ENCODE measurements at places on chromosomes 11 and 22.

DNA sequence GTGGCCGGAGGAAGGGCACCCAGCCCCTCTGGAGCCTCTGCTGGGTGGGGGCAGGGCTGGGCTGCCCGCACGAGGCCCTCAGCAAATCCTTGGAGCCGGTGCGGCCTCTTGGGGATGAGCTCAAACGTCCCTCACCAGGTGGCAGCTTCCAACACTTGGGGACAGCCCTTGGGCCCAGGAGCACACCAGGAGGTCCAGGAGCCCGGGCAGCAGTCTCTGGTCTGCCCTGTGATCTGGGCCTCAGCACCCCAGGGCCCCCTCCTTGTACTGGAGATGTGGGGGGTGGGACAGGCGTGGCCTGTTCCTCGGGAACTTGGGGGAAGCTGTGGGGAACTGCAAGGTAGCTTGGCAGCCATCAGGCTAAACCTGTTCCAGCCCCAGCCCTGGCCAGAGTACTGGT, 40.0 kb downstream of the MOB2 start:
- DNase-seq, result no peak

GRCh38 chr11:61945191-61945590, 5.0 kb upstream of the BEST1 start:
- DNase-seq, result no peak

DNA sequence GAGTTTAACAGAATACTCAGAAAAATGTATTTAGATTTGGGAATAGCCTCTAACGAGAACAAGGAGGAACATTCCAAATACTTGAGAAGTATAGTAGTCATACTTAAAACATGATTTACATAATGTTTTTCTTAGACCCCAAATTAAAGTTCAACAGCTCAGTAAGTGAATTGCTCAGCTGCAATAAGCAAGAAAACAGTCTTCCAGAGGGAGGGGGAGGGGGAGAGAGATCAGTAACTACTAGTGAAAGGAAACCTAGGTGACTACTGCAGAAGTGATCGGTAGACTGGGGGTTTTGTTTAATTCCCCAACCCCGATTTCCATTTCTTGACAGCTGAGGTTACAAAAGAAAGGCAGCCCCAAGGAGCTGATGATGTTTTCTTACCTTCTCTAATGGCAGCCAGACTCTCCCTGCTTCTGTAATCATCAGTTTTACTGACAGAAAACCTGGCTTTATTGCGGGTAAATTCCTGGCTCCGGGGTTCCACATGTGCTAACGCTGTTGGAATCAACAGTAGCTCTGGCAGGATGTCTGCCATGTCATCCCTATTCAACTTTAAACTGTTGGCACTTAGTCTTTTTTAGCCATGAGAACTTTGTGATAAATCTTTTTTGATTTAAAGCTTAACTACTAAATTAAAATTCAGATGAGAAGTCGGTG, 82.4 kb upstream of the BIRC3 start:
- DNase-seq, result no peak

GRCh38 chr11:87120937-87121336, 83.2 kb downstream of the TMEM135 start:
- no peak for DNase-seq

DNA sequence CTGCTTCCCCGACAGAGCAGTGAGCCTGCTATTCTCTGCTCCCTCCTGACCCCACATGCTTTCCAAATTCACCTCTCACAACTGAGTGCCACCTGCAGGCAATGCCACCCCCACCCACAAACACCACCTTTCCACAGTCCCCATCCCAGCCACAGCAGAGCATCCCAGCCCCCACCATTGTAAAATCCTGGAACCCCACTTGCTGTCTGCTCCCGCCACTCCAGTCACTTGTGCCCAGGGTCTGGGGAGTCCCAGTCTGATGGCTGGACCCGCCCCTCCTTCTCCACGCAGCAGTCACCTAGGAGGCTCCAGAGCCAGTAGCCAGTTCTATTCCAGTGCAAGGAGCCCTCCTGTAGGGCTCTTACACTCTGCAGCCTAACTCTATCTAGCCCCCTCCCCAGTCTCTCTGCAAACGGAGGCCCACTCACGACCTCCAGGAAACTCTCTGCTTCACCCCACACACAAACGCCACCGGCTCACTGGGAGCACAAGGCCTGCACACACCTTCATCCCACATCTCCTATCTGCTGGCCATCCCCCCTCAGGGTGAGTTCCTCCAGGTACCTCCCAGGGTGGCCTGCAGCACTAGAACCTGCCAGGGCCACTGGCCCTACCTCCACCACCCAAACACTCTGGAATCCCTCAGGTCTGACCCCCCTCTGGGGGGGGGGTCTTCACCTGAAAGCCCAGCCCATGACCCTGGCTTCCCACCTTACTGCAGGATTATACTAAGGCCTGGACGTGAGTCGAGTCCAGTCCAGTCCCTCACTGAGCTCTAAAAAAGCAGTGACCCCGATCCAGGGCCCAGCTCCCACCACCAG, 1.4 kb downstream of the GNB1L start:
- no peak for DNase-seq

GRCh38 chr22:48489551-48490499, 1337.8 kb downstream of the BRD1 start:
- no peak for DNase-seq

GRCh38 chr11:126190792-126191191, 20.7 kb downstream of the RPUSD4 start:
- DNase-seq, result no peak

GRCh38 chr11:71283971-71284441, 31.6 kb upstream of the SHANK2 start:
- no peak for DNase-seq

DNA sequence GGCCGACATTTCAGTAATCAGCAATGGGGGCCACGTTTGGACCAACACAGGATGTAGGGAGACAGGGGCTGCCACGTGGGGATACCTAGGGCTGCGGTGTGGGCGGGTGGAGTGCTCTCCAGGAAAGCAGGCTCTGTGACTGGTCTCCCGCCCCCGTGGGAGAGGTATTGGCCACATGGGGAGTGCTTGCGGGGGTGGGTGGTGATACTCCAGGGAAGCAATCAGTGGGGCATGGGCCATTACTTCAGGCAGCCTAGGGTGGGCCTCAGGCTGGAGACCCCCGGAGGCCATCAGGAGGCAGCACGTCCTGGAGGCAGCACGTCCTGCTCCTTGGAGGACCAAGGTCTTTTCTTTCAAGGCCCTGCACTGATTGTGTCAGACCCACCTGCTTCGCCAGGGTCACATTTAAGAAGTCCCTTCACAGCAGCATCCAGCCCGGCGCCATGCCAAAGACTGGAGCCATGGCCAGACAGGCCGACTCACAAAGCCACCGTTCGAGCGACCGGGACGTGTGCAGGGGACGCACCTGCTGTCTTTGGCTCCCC, 3.0 kb upstream of the MUC2 start:
- DNase-seq, result no peak

DNA sequence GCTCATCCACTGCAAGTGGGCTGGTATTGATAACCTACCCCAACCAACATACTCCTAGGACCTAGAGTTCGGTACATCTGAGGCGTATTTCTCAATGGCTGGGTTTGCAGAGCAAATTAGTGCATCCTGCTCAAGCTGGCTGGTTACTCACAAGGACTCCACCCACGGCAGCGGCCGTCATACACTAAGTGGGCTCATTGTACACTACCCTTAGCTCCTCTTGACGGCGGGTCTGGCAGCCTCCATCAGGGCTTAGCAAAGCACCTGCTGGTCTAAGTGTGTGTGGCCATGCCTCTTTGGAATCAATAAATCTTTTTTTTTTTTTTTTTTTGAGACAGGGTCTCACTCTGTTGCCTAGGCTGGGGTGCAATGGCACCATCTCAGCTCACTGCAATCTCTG, 20.2 kb upstream of the KCNJ11 start:
- peak; percentile 63 for DNase-seq

DNA sequence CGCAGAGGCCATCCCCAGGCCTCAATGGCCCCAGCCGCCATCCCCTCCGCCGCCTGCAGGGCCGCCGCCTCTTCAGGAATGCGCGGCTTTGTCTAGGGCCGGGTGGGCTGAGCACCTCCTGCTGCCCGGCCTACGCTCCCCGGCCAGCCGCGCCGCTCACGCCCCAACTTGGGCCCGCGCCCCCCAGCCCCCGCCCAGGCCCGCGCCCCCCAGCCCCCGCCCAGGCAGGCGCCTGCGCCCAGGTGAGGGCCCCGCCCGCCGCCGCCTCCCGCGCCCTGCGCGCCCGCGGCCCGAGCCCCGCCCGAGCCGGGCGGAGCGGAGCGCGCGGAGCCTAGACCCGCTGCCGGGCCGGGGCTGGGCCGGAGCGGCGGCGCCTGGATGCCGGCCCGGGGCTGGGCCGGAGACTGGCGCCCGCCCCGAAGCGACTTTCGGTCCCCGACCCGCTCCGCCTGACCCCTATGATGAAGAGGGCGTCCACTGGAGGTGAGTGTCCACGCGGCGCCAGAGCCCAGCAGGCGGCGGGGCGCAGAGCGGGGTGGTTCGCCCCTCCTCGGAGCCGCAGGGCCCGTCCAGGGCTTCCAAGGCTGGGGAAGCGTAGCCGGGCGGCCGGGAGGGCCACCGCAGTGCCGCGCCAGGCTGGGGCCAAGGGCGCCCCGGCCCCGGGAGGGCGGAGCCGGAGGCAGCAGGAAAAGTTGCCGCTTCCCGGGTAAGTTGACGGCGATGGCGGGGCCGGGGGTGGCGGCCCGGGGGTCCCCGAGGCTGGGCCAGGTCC, 34.3 kb upstream of the PRODH start:
- no peak for DNase-seq
